ENCODE measurements at places on chromosomes 3 and 15.

- DNase-seq = no peak
Measured at GRCh38 chr3:152105446-152105845, 163.3 kb upstream of the MBNL1 start.

GRCh38 chr3:46271209-46271745 lies 29.0 kb downstream of the CCR3 start:
- DNase-seq = no peak

GRCh38 chr15:36596915-36597314 lies 17.5 kb downstream of the CDIN1 start:
- DNase-seq = no peak

DNA sequence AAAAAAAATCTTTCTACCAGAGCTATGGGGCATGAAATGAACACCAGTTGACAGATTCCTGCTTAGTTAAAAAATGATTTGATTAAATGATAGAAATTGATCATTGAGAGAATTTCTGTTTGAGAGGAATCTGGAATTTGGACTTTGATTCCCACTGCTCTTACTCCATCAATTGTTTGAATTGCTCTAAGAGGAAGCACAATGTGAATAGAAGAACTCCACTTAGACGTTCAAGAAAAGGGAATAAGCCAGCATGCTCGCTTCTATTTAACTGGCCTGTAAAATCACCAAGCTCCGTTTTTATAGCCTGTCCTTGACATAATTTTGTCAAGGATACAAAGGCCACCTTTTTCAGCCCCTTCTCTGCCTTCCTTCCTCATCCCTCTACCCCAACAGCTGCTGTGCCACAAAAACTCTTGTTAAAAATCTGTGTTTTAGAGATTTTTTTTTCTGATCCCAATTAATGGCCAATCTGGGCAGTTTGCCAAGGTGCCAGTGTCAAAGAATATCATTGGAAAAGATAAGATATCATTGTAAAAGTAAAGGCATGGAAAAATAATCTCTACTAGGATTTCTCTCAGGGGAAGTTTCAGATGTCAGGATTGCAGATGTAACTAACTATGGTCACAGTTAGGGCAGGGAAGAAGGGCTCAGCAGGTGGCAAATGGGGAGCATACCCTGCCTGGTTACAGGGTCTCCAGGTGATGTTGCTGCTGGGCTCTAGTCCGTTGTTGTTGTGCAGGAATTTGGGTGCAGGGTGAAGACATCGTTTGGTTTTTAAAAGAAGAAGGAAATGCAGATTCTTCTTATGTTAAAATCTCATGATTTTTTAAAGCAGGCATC lies 301.8 kb upstream of the PDZRN3 start:
- no peak for DNase-seq

- no peak for DNase-seq
Measured at GRCh38 chr3:52820736-52821135, 9.7 kb downstream of the ITIH4 start.

GRCh38 chr3:133439563-133439962 lies 39.7 kb downstream of the BFSP2 start:
- no peak for DNase-seq

DNA sequence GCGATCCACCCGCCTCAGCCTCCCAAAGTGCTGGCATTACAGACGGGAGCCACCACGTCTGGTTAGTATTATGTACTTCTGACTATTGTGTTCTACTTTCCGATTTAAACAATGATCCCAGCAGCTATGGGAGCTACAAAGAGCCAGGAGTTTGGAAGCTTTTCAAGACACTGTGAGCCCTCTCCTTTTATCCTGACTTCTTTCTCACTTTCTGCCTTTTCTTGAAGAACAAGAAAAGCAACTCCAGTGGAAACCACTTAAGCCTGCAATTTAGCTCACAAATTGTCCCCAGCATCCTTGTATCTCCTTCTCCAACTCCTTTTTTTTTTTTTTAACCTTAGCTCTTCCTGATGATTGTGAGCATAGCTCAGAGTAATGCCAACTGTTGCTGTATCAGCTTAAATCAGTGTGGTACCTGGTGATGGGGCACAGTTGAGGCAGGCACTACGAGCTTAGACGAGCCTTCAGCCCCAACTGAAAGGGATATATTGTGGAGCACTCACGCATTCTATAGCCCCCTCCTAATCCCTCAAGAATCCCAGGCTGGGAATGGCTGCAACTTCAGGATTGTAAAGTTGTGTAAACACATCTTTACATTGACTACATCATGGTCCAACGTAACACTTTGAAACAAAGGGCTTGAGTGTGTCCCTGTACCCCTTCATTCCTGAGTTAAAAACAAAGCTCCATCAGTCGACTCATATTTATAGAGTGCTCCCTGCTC lies 677.0 kb downstream of the FHIT start:
- no peak for DNase-seq

DNA sequence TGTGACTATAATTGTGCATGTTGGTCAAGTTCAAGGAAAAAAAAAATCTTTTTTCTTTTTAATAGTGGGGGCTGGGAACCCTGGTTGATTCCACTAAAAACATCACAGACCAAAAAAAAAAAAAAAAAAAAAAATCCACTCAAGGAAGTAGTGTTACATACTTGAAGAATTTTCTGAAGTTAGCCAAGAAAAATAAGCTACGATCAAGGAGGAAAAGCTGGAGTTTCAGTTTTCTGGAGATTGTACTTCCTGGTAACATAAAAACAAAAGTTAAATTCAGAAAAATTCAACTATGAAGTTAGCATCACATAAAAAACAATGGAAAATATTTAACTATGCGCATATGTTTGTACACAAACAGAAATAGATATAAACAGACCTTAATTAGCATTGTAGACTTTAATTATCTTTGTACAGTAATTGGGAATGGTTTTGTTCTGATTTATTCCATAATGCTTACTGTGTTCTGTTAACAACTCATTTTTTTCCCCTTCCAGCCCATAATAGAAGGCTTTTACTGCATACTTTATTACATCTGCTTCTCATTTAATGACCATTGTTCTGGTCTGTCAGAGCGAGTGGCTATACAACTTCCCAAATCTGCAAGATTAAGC lies 194.3 kb downstream of the RORA start:
- DNase-seq = peak; percentile 69

DNA sequence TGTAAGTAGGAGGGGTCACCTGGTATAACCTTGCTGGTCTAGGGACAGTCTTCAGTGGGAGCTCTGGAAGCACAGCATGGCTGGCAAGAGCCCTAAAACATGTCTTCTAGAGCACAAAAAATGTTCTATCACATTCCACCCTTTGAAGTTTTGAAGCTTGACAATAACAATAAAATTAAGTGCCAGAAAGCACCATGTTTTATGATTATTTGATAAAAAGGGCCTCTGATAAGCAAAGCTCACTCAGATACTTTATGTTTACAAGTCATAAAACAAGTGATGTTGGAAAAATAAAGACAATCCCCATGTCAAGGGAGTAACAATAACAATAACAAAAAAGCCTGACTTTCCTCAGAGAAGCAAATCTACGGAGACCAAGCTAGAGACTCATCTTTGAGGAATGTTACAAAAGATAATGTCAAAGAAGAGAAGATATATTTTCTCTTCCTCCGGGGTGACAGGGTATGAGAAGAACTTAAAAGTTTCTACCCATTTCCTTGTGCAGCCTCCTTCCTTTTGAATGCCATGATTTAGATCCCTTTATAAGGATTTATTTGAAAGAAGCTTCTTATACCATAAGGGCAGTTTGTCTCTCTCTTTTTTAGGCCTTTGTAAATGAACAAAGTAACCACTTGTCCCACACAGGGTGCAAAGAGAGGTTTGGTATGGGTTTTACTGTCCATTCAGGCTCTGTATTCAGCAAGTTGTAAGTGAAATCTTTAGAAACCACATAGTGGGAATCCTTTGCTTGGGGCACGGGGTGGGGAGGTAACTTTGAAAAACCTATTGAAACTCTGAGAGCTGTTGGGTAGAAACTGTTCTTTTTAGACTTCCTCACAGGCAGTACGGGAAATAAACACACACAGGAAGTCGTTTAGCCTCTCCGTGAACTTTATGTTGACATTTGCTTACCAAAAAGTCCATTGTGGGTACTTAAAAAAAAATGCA lies 109.6 kb upstream of the RBMS3 start:
- no peak for DNase-seq

DNA sequence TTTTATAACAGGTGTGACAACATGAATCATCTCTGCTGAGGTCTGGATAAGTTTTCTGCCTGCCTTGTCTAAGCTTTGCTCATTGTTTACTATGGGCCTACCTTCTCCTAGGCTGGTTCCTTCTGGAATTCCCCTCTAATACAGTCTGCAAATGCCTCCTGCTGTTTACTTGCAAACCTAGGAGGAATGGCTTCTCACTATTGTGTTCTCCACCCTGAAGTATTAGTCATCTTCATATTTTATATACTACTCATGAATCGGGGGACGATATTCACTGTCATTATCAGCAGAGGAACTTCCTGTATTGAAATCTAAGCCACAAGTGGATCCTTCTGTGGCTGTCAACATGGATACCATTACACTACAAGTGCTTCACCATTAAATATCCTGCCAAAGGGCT lies 154.8 kb downstream of the PLCL2 start:
- DNase-seq = peak; percentile 59

- no peak for DNase-seq
Measured at GRCh38 chr15:65212097-65212496, 824 bp upstream of the CILP start.

DNA sequence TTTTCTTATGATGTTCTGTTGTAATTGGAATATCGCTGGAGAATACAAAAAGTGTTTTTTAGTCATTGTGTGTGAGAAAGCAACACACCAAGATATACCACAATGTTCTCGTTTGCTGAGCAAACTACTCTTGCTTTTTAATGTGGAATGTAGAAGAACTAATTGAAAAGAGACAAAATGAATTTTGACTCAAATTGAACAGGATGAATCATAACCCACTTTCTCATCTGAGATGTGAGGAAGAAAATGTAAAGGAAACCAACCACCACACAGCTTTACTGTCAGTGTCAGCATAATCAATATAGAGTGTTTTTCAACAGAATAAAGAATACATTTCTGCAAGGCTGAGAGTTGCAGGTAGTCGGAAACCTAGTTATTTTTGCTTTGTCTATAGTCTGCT lies 448.8 kb upstream of the TPRG1 start:
- no peak for DNase-seq

DNA sequence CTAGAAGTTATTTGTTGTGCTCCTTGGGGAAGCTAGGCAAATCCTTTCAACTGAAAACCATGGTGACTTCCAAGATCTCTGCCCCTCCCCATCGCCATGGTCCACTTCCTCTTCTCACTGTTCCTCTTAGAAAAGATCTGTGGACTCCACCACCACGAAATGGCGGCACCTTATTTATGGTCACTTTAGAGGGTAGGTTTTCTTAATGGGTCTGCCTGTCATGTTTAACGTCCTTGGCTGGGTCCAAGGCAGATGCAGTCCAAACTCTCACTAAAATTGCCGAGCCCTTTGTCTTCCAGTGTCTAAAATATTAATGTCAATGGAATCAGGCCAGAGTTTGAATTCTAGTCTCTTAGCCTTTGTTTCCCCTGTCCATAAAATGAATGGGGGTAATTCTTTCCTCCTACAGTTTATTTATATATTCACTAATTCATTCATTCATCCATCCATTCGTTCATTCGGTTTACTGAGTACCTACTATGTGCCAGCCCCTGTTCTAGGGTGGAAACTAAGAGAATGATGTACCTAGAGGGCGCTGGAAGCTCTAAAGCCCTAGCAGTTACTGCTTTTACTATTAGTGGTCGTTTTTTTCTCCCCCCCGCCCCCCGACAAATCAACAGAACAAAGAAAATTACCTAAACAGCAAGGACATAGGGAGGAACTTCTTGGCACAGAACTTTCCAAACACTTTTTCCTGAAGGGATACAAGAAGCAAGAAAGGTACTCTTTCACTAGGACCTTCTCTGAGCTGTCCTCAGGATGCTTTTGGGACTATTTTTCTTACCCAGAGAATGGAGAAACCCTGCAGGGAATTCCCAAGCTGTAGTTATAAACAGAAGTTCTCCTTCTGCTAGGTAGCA lies 657 bp downstream of the PATL2 start:
- no peak for DNase-seq

DNA sequence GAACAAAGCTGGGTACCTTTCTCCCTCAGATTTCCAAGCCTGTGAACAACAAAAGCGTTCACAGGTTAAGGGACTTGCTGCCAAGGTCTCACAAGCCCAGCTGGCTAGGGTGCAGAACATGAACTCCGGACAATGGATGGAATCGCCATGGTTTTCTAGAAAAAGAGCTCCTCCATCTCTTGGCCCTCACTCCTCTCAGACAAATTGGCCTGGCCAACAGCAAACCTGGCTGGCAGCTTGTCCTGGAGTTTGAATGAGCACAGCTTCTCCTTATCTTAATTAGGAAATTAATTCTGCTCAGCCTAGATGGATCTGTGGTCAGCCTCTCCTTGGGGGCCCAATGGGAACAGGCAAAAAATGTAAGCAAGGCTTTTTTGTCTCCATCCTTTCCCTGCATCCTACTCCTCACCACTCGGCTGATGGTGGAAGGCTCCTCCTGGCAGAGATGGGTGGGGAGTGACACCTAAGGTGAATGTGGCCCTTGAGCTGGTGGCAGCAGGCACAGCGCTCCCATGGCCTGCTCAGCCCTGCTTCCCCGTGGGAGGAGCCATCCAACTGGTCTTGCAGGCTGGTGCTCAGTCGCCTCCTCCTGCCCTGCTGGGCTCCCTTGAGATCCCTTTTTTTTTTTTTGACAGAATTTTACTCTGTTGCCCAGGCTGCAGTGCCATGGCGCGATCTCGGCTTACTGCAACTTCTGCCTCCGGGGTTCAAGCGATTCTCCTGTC lies 5.8 kb downstream of the KLHL25 start:
- no peak for DNase-seq

GRCh38 chr15:70194266-70194665 lies 96.5 kb upstream of the TLE3 start:
- no peak for DNase-seq

GRCh38 chr15:68387381-68388143 lies 44.4 kb downstream of the ITGA11 start:
- no peak for DNase-seq

DNA sequence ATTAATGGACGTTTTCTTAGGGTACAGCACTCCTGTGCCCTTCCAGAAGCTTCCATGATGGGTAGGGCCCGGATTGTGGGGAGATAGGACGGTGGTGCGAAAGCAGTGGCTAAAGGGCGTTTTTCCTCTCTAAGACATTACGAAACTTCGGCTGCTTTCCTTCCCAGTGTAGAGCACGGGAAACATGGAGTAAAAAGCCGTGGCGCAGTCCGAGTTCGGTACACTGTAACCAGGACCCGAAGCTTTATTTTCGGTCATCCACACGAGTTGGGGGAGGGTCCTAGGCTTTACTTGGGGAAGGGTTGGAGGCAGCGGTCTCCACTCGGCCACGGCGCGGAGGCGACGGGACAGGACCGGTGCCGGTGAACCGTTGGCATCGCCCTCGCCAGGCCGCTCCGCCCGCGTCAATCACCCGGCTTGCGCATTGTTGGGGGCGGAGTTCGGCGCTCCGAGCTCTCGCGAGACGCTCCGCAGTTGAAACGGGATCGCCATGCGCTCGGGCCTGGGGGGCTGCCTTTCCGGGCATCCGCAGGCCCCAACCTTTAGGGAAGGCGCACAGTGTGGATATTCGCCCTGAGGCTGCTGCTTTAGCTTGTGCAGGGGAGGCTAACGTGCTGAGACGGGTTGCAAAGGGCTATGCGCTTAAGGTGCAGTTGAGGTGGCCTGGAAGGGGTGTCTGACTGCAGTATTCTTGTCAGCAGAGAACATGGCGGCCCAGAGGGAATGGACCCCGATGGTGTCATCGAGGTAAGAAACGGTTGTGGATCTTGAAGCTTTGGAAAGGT lies 546 bp downstream of the EIF4A2 start:
- DNase-seq = peak; percentile 81

- no peak for DNase-seq
Measured at GRCh38 chr3:103629391-103629790, 1194.6 kb downstream of the ZPLD1 start.

Data from fibroblast of gingiva (primary cell).